ENCODE measurements at places on chromosomes 1 and 21.
A peak's percentile ranks its signal among the peaks of the same experiment; 100 is the strongest.

GRCh38 chr21:38857152-38857825, 51.6 kb downstream of the ETS2 start:
- no peak for DNase-seq

- DNase-seq: no peak
Measured at GRCh38 chr1:222530852-222531251, 17.1 kb downstream of the HHIPL2 start.

DNA sequence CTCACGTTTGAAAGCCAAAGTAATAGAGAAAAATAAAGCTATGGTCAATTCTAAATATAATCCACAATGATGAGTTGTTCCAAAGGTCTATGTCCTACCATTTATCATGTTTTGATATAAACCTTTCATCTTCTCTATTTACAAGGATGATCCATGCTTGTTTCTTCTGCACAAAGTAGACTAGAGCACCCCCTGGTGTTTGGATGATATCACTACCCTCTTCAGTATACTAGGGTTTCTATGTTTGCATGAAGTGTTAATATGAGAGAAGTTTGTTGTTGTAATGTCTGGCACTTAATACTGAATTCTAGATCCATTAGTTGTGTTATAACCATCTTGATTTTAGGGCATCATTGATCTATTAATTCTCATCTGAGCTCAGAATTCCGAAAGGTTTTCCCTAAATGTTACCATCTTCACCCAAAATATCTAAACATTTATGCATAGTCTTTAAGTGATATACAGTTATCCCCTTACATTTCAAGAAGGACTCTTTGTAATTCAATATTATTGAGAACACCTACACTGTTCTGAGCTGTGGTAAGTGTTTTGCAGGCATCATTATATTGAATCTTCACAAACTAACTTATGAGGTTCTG, 21.1 kb downstream of the CLDN8 start:
- no peak for DNase-seq

- DNase-seq: no peak
Measured at GRCh38 chr1:217718873-217719272, 87.7 kb downstream of the SPATA17 start.

DNA sequence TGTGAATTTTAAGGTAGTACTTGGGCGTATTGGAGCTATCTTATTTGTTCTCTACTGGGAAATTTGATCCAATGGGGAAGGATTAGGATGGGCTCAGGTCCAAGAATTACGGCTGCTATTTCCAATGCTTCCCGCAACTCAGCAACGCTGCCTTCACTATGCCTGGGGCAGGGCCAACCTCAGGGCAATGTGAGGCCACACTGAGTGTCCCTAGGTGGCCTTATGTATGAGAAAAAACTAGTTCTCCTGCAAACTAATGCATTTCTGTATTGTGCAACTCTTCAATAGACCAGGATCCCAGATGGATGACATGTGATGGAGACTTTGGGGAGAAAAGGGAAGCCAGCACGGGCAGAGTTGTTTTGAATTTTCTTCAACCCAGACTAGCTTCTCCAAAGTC, 168.1 kb downstream of the DUSP10 start:
- DNase-seq: no peak

GRCh38 chr1:80448081-80448480, 1352.7 kb upstream of the ADGRL2 start:
- no peak for DNase-seq

DNA sequence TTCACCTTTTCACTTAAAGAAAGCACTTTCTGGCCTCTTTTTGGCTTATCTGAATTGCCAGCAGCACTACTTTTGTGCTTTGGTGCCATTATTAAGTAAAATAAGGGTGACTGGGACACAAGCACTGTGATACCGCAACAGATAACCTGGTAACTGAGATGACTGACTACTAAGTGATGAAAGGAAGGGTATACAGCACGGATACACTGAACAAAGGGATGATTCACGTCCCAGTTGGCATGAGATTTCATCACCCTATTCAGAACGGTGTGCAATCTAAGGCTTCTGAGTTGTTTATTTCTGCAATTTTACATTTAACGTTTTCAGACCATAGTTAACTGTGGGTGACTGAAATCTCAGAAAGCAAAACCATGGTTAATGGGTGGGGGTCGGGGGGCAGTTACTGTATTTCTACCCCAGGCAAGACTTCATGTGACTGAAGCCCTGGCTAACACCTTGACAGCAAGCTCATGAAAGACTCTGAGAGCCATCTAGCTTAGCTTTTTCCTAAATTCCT, 102.8 kb downstream of the CLIC6 start:
- DNase-seq: no peak

DNA sequence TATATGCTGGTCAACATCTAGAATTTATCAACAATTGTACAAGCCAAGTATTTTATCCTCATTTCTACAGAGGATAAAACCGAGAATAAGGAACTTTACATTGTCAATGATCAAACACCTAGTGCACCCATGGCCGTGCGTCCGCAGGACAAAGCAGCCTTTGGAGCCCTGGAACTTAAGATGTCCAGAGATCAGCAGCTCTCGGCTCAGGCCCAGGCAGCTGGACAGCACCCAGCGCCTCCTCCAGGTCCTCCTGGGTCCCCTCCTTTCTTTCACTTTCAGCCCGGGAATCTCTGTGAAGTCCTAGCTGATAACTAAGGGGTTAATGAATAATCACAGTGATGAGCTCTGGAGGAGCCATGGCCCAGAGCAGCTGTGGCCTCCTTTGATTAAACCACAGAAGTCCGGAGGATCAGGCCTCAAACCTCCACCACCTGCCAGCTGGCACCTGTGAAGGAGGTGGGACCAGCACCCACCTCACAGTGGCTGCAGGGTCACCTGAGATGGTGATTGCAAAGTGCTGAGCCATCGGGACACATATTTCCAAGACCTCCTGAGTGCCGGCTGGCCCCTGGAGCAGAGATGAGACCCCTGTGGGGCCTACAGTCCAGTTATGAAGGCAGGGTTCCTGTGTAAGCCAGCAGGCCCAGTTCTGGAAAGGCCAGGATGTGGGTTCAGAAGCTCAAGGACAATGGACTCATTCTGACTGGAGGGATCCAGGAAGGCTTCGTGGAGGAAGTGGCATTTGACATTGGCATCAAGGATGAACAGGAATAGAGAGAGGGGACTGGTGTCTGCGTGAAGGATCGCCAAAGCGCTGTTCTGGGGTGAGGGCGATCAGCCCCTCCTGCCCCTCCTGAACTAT, 11.6 kb upstream of the SAMD11 start:
- peak; percentile 40 for DNase-seq

- no peak for DNase-seq
Measured at GRCh38 chr1:62912028-62912638, 128.2 kb downstream of the ATG4C start.

- no peak for DNase-seq
Measured at GRCh38 chr1:60091195-60091715, 17.7 kb upstream of the C1orf87 start.

- no peak for DNase-seq
Measured at GRCh38 chr1:5954964-5955363, 37.3 kb downstream of the NPHP4 start.

DNA sequence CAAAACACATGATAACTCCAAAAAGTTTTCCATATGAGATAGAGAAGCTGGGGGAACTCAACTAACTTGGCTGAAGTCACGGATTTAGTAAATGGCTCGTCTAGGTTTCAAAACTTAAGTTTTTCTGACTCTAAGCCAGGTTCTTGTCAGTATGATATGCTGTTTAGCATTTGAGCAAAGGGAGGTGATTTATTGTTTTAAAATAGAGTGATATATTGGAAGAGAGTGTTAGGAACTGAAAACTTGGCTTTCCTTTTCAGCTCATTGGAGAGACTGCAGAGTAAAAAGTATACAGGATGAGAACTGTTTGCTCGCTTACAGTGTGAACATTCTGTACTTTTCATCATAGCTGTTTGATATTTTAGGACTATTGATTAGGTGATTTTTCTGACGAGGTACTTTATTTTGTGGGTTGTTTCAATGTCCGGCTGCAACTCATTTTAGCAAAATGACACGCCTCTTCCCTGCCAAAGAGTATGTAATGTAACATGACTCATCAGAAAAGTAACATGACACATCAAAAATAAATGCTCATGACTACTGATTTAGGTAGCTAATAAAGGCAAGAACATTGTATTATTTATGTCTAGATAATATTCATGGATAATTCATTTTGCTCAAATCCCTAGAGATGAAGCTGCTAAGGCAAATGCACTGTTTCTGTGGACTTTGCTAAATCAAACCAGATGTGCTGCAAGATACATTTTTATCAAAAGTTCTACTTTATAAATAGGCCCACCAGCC, 355.1 kb downstream of the GPATCH2 start:
- no peak for DNase-seq

DNA sequence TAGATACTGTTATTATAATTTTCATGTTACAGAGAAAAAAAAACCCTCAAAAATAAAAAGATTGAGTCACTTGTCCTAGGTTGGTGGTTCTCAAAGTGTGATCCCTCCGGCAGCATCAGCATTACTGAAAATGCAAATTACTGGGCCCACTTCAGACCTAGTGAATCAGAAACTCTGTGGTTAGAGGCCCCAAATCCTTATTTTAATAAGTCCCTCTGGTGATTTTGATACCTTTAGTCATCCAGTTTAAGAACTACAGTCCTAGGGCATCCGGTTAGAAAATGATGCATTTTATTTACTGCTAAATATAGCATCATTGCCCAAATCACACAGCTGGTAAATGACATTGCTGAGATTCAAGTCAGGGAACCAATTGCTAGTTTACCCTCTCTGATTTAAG, 203.7 kb upstream of the RUNX1 start:
- DNase-seq: no peak

DNA sequence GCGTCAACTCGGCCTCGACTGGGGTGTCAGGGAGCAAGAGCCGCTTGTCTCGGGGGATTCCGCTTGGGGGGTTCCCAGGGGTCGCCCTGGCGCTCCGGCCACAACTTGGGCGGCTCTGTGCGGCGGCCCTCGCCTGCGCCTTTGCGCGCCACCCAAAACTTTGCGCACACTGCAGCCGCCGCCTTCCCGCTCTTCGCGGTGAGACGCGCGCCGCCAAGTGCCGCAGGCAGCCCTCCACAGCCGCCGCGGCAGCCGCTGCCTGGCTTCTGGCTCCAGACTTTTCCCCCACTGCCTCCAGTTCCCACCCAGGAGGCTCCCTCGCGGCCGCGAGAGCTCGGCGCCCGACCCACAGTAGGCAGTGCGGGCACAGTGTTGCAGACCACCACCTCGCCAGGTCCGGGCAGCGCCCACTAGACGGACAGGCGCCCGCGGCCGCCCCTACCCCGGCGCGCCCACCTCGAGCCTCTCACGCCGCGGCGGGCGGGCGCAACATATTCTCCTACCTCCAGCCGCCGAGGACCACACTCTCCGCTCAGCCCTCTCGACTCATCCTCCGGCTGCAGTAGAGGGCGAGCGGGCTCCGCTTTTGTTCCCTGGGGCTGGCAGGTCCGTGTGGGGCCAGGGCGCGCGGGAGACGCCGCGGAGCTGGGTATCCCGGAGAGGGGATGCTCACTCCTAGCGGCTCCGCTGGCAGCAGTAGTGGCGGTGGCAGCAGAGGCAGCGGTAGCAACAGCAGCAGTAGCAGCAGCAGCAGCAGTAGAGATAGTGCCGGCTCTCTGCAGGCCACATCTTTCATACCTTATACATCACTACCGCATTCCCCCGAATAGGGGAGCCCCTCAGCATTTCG, 296.6 kb downstream of the OMA1 start:
- peak; percentile 81 for DNase-seq

DNA sequence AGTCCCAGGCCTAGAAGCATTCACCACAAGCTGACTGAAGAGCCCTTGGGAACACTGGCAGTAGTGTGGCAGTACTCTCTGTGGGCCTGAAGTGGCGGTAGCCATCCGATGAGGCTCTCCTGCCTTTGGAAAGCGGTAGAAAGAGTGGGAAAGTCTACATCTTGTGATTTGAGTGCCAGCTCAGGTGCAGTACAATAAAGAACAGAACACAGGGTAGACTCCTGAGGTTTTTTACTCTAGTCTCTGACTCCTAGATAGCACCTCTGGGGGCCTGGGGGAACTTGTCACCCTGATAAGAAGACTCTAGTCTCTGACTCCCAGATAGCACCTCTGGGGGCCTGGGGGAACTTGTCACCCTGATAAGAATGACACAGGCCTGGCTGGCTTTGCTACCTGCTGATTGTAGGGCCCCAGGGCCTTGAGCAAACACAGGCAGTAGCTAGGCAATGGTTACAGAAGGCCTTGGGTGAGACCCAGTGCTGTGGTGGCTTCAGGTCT, 18.0 kb upstream of the IL20 start:
- no peak for DNase-seq

DNA sequence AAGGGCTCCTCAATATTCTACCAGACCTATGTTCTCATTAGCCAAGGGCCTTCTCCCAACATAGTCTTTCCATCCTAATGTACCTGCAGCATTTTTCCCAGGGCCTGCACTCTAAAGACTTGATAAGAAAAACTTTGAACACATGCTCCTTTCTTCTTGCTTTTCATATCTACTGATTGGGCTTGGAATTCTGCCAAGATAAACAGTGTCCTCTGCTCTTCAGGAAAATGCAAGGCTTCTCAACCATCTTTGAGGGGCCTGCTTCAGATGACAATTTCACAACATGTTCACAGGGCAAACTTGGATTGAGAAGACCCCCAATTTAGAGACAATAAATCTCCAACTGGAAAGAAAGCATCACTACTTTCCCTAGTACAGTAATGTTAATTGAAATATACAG, 25.8 kb upstream of the PPT1 start:
- DNase-seq: no peak

GRCh38 chr1:36699113-36699911, 216.6 kb upstream of the CSF3R start:
- no peak for DNase-seq

DNA sequence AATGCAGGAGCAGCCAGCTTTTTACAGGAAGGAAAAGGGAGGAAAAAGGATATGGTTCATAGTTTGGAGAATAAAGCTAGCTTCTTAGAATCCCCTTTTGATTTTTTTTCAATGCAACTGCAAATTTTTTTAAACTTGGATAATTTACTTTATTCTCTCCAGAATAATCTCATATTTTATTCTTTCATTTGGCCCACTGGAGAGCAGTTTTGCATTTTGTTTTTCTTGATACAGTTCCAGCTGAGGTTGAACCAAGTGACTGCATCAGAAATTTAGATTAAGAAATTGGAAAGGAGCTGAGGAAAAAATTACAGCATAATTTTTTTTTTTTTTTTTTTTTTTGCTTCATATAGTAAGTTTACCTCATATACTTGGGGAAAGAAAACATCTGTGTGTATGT, 22.8 kb downstream of the GABPA start:
- no peak for DNase-seq

GRCh38 chr1:86175756-86176155, 19.2 kb upstream of the COL24A1 start:
- DNase-seq: no peak

- no peak for DNase-seq
Measured at GRCh38 chr1:154316704-154317103, 4.2 kb upstream of the AQP10 start.

- peak; percentile 88 for DNase-seq
Measured at GRCh38 chr1:15046487-15047165, 106.9 kb upstream of the TMEM51 start.

DNA sequence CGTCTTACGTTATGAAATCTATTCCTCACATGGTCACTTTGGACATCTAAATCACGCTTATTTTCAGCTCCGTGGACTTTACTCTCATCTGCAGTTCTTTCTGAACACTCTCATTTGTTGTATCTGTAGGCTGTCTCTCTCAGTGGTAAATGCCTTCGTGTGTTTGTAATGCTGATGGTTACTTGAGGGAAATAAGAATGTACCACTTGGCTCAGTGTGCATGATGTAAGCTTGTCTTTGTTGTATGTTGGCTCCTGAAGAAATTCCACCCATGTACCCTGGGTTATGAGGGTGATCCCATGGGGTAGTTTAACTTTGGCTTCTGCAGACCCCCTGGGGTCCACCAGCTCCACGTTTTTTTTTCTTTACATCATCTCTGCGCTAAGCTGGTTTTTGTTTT, 378.4 kb downstream of the SETD4 start:
- no peak for DNase-seq

Measured in ecto neural progenitor cell (in vitro differentiated cells).